ENCODE measurements at places on chromosomes 13 and 19.

- DNase-seq = no peak
Observed at GRCh38 chr13:30869491-30869890, 36.6 kb upstream of the MEDAG start.

DNA sequence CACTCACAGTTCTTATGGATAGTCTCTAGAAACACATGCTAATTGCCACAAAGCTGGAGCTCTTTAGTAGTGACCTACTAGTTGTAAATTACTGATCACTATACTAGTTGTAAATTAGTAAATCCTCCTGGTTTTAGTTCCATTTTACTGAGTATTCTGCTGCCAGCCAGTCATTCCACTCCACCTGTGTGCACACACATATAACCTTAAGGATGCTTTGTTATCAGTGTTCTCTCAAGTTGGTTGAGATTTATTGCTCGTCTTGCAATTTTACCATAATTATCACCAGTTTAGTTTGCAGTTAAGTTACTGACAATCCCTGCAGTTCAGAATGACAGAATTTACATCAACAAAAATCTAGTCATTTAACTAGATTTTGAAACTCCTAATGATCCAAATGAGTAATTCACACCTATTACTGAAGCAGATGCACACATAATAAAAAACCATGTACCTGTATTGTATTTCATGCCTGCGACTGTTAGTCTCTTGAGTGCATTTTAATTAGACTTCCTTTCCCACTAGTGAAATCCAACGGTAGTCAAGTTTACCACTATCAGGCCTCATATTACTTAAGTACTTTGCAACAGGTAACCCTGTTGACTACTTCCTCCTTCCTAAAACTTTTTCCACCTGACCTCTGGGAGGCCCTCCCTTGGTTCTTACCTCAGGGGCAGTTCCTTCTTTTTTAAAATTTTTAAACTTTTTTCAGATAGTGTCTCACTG, 7.6 kb downstream of the TPT1 start:
- no peak for DNase-seq

DNA sequence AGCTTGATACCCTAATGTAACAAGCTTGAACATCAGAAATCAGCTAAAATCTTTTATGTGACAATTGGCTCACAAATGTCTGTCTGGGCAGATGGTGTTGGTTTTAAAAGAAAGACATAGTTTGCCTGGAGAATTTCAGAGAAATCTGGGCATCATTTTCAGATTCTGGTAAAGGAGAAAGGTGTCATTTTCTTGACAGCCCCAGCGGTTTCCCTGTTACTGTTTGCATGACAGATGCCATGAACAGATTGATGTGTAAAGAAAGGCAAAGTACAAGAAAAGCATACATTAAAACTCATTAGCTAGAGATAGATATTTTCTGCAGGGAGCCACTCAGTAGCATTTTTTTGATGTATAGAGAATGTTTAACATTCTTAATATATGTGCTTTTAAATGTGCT, 987.9 kb downstream of the OLFM4 start:
- DNase-seq = no peak

DNA sequence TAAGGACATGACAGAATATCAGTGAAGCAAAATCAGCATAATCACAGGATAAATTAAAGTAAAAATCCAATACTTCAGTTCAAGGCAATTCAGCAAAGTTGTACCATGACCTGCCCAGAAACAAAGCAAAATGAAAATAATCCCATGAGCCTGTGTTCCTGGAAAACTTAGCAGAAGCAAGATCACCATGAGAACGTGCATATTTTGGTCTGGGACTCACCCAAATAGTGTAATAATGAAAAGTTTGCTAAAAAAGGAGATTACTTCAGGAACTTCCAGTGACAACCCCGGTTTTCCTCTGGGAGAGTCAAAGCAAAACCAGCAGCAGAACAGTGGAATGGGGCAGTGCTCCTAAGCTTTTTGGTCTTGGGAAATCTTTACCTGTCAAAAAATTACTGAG, 14.9 kb upstream of the RPL21 start:
- no peak for DNase-seq

GRCh38 chr13:111511805-111512504, 191.5 kb downstream of the TEX29 start:
- no peak for DNase-seq

- no peak for DNase-seq
Observed at GRCh38 chr13:42964761-42965161, 27.3 kb downstream of the EPSTI1 start.

- DNase-seq = no peak
Observed at GRCh38 chr13:50222569-50223332, 207.5 kb downstream of the KCNRG start.

DNA sequence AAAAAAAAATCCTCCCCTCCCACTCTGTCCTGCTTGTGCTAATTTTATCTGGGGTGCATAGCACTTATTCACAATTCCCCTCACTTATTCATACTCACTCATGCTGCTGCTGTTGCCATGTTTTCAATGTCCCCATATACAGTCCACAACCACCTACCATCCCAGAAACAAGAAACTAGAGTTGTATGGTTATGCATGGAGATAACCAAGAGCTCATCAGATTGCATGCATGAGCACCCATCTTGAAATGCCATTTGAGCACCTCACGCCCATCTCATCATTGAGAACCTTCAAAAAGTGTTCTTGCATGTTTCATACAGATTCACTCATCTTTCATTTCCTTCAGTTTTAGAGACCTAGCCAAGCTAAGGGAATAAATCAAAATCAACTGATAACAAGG, 15.1 kb upstream of the N4BP2L2 start:
- DNase-seq = no peak

DNA sequence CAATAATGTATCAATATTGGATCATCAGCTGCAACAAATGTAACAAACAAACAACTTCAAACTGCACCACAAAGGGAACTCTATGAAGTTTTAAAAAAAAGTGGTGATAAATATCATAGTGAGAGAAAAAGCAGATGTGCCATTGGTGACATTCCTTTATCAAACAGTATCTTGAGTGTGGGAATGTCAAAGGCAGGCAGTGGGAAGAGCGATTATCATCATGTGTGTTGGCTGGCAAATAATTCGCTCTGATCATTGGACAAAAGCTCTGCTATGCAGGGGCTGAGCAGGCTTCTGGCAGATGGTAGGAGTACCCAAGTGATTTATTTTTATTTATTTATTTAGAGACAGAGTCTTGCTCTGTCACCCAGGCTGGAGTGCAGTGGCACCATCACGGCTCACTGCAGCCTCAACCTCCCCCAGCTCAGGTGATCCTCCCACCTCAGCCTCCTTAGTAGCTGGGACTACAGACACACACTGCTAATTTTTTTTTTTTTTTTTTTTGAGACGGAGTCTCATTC, 55.9 kb upstream of the RANBP3 start:
- DNase-seq = no peak

DNA sequence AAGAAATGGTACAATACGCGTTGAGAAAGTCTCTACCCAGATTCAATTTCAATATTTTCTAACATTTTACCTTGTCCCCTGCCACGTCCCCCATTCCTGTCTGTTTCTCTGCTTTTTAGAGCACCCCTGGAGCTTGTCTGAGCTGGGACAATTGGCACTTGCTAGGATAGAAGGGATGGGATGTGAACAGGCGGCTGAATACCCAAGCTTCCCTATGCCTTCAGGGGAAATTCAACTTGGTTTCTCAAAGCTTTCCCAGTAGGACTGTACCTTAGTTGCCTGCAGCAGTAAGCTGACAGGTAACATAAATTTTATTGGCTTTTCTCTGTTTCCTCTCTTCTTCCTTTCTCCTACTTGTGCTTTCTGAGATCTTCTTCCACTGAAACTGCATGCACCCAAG, 1663.3 kb downstream of the EFNB2 start:
- DNase-seq = no peak

- no peak for DNase-seq
Observed at GRCh38 chr13:98999639-98999952, 21.7 kb upstream of the DOCK9 start.

- no peak for DNase-seq
Observed at GRCh38 chr13:92991692-92992091, 234.9 kb upstream of the GPC6 start.

DNA sequence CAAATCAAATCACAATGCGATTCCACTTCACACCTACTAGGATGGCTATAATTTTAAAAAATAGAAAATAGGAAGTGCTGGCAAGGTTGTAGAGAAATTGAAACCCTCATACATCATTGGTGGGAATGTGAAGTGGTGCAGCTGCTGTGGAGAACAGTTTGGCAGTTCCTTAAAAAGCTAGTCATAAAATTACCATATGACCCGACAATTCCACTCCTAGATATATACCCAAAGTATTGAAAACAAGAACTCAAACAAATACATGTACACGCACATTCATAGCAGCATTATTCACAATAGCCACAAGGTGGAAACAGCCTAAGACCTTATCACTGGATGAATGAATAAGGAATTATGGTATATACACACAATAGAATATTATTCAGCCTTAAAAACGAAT, 12.0 kb downstream of the HMGB1 start:
- DNase-seq = no peak

- DNase-seq = no peak
Observed at GRCh38 chr13:28671126-28671792, 12.3 kb downstream of the POMP start.

- no peak for DNase-seq
Observed at GRCh38 chr13:72763411-72763810, 18.3 kb downstream of the DIS3 start.

GRCh38 chr19:1279782-1280341, 4.5 kb downstream of the FAM174C start:
- DNase-seq = peak; percentile 72

- peak; percentile 53 for DNase-seq
Observed at GRCh38 chr13:99004978-99005377, 27.1 kb upstream of the DOCK9 start.

- DNase-seq = no peak
Observed at GRCh38 chr13:105272660-105273631, 1262.5 kb downstream of the EFNB2 start.

DNA sequence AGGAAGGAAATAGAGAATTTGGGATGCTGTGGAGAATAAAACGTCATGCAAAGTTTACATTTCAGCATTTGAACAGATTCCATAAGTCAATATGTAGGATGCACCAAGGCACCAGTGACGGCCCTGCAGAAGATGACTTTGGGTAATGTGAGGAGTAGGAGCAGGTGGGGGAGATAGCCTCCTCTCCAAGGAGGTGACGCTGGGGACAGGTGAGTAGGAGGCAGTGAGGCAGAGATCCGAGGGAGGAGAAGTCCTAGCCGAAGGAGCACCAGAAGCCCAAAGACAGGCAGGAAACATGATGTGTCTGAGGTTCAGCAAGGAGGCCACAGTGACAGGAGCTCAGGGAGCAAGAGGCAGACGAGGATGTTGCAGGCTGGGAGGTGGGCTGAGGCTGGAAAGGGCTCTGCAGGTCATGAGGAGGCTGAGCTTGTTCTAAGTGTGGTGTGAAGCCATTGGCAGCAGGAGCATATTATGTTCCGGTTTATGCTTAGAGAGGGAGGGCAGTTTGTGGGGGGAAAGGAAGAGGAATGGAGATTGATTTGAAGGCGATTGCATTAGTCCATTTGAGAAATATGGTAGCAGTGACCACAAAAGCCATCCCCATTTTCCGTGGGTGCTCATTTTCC, 55.7 kb upstream of the C1QTNF9 start:
- DNase-seq = no peak

DNA sequence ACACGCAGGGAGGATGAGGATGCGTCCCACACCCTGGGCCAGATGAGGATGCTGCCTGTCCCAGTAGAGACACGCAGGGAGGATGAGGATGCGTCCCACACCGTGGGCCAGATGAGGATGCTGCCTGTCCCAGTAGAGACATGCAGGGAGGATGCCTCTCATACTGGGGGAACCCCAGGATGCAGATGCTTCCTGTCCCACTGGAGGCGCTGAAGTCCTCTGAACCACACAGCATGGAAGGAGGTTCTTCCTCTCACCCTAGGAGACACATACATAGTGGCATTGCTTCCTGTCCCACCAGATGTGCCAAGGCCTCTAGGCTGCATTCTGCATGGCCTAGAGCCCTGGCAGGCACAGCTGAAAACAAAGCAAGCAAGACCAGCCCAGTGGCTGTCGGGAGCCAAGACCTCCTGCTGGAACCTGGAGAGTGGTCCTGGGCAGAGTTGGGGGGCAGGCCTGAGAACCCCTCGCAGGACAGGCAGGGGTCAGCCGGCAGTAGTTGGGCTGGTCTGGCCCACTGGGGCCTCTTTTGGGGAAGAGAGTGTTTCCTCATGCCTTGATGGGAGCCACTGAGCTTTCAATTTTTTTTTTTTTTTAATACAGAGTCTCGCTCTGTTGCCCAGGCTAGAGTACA, 4.3 kb downstream of the HPN start:
- no peak for DNase-seq
